ENCODE measurements at places on chromosomes 1 and 21. TPM values are rescaled to one million over a fixed set of nuclear protein-coding genes. Genes with fewer than 3 reads are reported as not detected.

The SH2D2A gene
- total RNA-seq: 3.7 TPM

The NCAM2 gene
- not detected for total RNA-seq

The TEDDM1 gene
- total RNA-seq: not detected

The ZBTB21 gene
- total RNA-seq: 5.4 TPM

The RNF19B gene
- 18.5 TPM for total RNA-seq

The IGSF8 gene
- total RNA-seq: 8.9 TPM

The SERPINC1 gene
- not detected for total RNA-seq

The TMEM240 gene
- total RNA-seq: not detected

The VANGL2 gene
- total RNA-seq: 0.55 TPM

The HSPA6 gene
- 1.4 TPM for total RNA-seq

The KCNAB2 gene
- 7.2 TPM for total RNA-seq

The MCOLN2 gene
- total RNA-seq: 2.4 TPM

The OLFML2B gene
- 0.53 TPM for total RNA-seq

The OLIG1 gene
- total RNA-seq: not detected

The KCNA2 gene
- 0.01 TPM for total RNA-seq

The KCNJ9 gene
- not detected for total RNA-seq

The RNPC3 gene
- 5.3 TPM for total RNA-seq

The LCE1A gene
- total RNA-seq: not detected

The PBX1 gene
- 13.5 TPM for total RNA-seq

The ADAM30 gene
- not detected for total RNA-seq

The OR2T33 gene
- total RNA-seq: not detected

The SPRR1A gene
- not detected for total RNA-seq

The IGSF5 gene
- total RNA-seq: not detected

The DENND2C gene
- total RNA-seq: 0.40 TPM

The LRRC71 gene
- 0.23 TPM for total RNA-seq

The COL24A1 gene
- not detected for total RNA-seq

The CA6 gene
- total RNA-seq: not detected

The CHI3L2 gene
- 0.49 TPM for total RNA-seq

The PLA2G2C gene
- total RNA-seq: not detected

The AMY1C gene
- total RNA-seq: not detected

The ZBTB8A gene
- 4.1 TPM for total RNA-seq

The CCDC185 gene
- total RNA-seq: not detected

The C8B gene
- total RNA-seq: not detected

The CD1C gene
- total RNA-seq: not detected

The PEX19 gene
- total RNA-seq: 29.0 TPM

The CCDC30 gene
- total RNA-seq: 0.76 TPM

The HSD3B2 gene
- total RNA-seq: not detected

The OTUD7B gene
- total RNA-seq: 12.0 TPM

The CCDC190 gene
- not detected for total RNA-seq

The ZBED6 gene
- 2.7 TPM for total RNA-seq

The TMPRSS3 gene
- 0.25 TPM for total RNA-seq

The GJA8 gene
- total RNA-seq: not detected

The SPRR2B gene
- total RNA-seq: not detected

The SELENBP1 gene
- total RNA-seq: 7.5 TPM

The TACSTD2 gene
- not detected for total RNA-seq

The BTBD8 gene
- 0.70 TPM for total RNA-seq

The C1orf116 gene
- total RNA-seq: 6.9 TPM

The GPR161 gene
- 15.0 TPM for total RNA-seq

The S100A14 gene
- total RNA-seq: 0.67 TPM

The VANGL1 gene
- total RNA-seq: 21.1 TPM

The TMEM54 gene
- total RNA-seq: 26.2 TPM

The HES5 gene
- total RNA-seq: not detected

The PTPN7 gene
- not detected for total RNA-seq

The CACNA1E gene
- not detected for total RNA-seq

The EXOC8 gene
- 8.7 TPM for total RNA-seq

The MATN1 gene
- 0.10 TPM for total RNA-seq

Measured in A549 treated with Hydrocortisone at 1 μM for 4 hours (cell line).